ENCODE measurements at places on chromosomes 6 and 20.

DNA sequence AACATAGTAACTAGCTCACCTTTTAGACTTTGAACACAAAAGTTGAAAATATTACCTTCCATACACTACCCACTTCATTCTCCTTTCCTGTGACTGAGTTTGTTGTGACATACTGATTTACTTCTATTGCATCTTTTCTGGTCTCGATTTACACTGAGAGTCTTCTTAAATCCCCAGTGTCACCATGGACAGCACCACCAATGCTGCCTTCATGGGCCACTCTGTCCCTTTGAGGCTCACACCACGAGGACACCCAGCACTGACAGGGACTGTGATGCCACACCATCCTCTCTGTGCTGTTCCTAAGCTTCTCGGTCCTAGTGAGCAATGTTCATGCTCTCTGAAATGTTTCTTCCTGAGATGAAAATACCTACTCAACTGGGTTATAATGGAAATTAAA, 337.1 kb upstream of the IRAK1BP1 start:
- DNase-seq = no peak

- peak; percentile 82 for DNase-seq
These were observed 262.1 kb downstream of the FOXC1 start for GRCh38 chr6:1871724-1872315.

DNA sequence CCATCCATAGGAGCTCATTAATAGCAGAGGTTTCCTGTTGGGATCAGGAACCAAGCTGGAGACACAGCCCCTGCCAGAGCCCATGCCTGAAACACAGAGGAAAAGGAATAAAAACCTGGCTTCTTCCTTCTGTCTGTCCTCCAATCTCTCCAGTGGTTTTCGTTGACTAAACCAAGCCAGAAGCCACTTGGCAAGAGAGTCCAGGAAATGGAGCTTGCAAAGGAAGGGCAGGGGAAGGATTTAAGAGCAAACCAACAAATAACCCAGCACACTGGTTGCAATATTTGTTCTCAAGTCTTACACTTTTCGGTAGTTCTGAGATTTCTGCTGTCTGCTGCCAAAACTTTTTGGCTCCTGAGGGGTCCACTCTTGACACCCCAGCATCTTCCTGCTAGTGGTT, 137.0 kb upstream of the BMP2 start:
- DNase-seq = no peak

- DNase-seq = no peak
These were observed 23.9 kb downstream of the CLDN20 start for GRCh38 chr6:155287762-155288161.

DNA sequence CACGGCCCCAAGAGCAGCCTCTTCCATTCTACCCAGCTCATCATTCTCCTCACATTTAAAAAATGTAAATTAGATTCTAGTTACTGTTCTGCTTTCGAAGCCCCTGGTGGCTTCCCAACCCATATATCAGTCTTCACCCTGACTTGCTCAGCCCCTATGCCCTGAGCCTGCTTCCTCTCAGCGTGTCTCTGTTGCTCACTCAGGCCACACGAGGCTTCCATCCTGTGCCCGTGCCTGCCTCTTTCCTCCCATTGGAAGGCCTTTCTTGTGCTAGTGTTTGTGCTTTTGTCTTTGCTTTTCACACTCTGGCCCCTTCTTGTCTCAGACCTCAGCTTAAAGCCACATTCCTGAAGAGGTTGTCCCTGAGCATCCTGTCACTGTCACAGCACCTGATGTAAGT, 78.1 kb downstream of the AFDN start:
- DNase-seq = no peak

GRCh38 chr6:6505111-6505510, 83.4 kb upstream of the LY86 start:
- no peak for DNase-seq

- no peak for DNase-seq
These were observed 1158.7 kb upstream of the EYS start for GRCh38 chr6:66865771-66866170.

DNA sequence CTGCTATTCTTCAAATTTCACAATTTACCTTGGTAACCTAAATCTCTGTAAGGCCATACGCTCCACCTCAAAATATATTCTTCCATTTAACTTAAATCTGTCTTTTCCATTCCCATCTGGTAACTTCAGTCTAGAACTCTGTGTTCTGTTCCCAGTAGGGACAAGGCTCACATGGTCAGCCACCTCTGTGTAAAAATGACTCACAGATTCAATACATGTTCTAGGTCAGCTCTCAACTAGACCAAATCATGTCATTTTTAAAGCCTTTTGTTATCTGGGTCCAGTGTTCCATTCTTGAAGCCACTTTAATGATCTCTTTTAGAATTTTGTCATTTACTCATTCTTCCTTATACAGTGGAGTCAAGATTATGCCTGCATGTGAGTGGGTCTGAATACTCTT, 315.6 kb upstream of the CITED2 start:
- DNase-seq = no peak
